ENCODE measurements at places on chromosomes 2 and 18.

GRCh38 chr2:192381082-192381481 is 186.3 kb upstream of the TMEFF2 start:
- no peak for DNase-seq

GRCh38 chr2:118738524-118739308 is 108.7 kb downstream of the EN1 start:
- DNase-seq, result no peak

GRCh38 chr2:38515155-38516074 is 87.3 kb downstream of the HNRNPLL start:
- DNase-seq, result peak; percentile 17

DNA sequence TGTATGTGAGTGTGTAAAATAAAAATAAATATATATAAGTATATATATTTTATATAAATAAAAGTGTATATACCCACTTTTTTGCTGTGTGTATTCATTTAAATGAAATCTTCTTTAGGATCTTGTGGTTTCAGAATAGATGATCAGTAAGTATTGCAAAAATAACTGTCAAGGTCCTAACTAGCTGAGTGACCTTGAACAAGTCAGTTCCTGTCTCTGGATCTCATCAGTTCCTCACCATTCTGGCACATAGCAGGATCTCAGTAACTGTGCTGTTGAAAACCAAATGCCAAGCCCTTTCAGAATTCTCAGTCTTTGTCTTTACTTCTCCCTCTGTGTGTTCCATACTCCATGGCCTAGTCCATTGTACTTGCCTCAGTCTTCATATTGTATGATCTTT is 115.3 kb upstream of the CXCR4 start:
- DNase-seq, result no peak

DNA sequence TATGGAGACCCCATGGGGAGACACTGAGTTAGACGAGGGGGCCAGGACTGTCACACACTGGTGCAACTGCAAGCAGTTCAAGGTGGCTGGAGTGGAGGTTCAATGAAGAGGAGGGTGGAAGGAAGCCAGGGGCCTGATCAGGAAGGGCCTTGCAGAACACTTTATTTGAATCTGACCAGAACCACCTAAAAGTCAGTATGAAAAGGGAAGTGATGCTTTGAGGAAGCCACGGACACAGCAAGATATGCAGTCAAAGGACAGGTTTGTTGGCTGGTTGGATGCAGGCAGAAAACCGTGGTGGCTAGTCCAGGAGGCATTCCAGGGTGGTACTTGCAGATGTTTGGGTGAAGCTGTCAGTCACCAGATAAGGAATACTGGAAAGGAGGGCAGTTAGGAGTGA is 3.5 kb upstream of the FAM124B start:
- no peak for DNase-seq

GRCh38 chr18:79924814-79925731 is 26.4 kb downstream of the SLC66A2 start:
- no peak for DNase-seq

GRCh38 chr2:71743995-71744675 is 290.8 kb downstream of the DYSF start:
- DNase-seq, result no peak

GRCh38 chr18:55013685-55014084 is 54.4 kb upstream of the CCDC68 start:
- no peak for DNase-seq

GRCh38 chr2:216732334-216732733 is 37.0 kb upstream of the IGFBP5 start:
- no peak for DNase-seq

DNA sequence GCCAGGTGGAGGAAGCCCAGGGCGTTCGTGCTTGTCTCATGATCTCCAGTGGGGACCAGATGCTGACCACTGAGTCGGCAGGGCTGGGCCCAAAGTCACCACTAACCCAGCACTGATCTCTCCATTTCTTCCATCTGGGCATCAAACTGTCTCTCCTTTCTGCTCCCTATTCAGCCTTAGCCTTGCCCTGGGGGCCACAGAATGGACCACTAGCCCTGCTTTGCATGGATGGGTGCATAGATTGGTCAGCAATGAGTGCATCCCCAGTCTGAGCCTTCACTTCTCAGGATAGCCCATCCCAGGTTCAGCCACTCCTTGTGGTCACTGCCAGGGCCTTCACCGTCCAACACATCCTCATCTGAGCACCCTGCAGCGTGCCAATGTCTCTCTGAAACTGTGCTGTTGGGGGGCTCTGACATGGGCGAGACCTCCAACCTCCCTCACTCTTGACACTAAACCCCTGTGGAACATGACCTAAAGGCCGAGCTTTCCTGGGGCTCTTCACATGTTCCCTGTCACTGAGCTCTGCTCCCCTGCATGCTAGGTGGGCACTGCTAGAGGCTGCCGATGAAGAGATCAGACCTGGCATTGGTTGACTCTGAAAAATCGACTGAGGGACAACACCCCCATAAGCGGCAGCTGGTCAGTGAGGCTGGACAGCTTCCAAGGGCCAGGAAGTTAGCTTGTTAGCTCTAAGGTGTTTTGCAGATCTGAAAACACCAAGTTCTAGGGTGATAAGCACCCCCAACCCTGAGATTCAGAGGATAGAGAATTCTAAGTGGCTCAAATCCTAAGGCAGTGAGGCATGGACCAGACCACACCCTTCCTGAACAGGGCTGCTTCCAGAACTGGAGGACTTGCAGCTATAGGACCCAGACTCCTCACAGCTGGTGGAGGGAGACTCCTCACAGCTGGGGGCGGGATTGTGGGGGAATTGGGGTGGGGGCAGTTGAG is 61.7 kb downstream of the HS1BP3 start:
- no peak for DNase-seq

DNA sequence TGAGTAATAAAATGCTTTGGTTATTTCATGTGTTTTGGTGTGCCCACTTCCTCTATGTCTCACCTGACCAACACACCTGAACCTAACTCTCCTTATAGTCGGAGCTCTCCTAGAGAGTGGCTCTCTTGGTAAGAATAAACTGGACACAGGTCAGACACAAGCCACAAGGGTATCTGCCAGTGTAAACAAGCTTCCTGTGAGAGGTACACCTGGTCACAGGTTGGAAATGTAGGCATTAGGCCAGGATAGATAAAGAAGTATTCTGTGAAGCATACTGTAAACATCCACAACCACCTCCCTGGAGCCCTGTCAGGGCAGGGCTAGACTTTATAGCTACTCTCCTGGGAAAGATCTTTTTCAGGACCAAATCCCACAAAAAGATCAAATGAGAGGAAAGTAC is 69.4 kb downstream of the ZDBF2 start:
- DNase-seq, result no peak

GRCh38 chr2:32005371-32005976 is 5.3 kb downstream of the MEMO1 start:
- DNase-seq, result no peak
